RCC 7860 (cell line): ENCODE measurements at places on chromosomes 1 and 21.
A peak's percentile ranks its signal among the peaks of the same experiment; 100 is the strongest.

DNA sequence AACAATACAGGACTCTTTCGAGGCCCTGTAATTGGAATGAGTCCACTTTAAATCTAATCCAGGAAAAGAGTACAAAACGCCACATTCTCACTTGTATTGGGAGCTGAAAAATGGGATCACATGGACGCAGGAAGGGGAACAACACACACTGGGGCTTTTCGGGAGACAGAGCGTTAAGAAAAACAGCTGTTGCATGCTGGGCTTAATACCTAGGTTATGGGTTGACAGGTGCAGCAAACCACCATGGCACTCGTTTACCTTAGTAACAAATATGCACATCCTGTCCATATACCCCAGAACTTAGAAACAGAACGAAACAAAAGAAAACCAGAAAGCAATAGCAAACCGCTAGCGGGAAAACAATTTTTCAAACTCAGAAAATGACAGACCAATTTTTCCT, 1532.7 kb upstream of the TPTE start:
- DNase-seq = peak; percentile 2

- DNase-seq = no peak
Observed at GRCh38 chr21:42505090-42505726, 8.4 kb upstream of the SLC37A1 start.

DNA sequence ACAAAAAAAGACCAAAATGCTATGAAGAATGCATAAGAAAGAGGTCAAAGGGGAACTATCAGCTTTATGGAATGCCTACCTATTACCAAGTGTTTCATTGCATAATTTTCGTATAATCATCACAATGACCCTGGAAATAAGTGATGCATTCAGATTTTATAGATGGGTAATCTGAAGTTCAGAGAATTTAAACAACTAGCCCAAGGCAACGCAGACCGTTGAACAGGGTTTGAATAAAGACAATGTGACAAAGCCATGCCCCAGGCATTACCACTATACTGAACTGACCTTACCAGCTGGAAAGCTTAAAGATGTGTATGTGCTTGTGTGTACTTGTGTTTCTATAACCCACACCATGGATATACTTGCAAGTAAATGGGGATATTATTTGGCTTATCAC, 827.6 kb upstream of the ADGRL2 start:
- no peak for DNase-seq

DNA sequence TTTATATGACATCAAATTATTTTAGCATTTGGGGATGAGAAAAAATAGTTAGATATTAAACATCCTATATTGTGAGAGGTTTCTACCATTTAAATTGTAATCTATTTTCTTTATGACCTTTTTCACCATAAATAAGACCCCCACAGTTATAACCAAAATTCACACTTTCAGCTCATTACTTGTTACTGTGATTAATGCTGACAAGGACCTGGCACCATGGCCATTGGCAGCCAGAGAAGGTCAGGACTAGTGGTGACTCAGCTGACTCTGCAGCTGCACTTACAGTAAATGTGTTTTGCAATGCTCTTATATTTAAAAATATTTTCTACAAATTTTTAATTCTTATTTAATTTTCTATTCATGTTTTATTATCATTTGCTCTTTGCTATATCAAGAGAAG, 133.3 kb upstream of the C1orf105 start:
- no peak for DNase-seq

- DNase-seq = no peak
Observed at GRCh38 chr1:9174243-9174642, 45.3 kb upstream of the GPR157 start.

- DNase-seq = no peak
Observed at GRCh38 chr1:230064283-230064682, 2.8 kb upstream of the GALNT2 start.

DNA sequence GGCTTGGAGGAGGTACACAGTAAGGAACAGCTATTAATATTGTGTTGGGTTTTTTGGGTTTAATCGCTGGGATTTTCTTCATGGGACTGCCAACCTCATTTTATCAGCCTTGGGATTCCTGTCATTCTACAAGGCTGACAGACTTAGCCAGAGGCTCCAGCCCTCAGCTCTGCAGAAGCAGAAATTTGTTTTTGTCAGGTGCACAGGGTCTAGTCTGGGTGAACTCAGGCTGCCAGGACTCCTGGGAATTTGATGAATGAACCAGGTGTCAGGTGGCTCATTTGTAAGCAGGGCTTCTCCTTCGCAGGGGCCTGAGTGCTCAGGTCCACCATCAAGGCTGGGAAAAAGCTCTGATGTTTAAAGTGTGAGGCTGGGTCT, 11.5 kb upstream of the ZNF362 start:
- no peak for DNase-seq

DNA sequence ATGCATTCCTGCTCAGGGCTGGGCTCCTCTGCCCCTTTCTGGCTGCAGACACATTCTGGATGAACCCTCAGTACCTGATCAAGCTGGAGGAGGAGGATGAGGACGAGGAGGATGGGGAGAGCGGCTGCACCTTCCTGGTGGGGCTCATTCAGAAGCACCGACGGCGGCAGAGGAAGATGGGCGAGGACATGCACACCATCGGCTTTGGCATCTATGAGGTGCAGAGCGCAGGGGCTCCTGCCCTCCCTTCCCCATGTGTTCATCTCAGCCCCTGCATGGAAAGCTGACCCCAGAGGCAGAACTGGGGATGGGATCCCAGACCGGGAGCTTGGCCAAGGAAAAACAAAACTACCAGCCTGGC, 43.1 kb downstream of the CAPN2 start:
- DNase-seq = no peak

- DNase-seq = no peak
Observed at GRCh38 chr1:201404055-201404454, 4.9 kb upstream of the LAD1 start.

DNA sequence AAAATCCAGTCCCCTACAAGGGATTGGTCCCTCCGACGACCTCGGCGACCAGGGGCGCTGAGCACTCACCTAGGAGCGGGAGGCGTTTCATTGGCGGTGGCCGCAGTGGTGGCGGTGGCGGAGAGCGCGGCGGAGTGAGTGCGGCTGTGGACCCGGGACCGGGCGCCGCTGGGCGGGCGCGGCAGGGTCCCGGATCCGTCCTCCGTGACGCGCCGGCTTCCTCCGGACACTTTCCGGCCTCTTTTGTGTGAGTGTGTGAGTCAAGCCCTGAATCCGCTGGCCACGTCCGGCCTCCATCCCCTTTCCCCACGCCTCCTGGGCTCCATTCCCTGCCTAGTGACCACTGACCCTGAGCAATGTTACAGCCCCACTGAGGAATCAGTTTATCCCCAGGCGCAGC, at the start of gene ADGRL4:
Gene ADGRL4, minus strand, starts transcription at position 167 of the 400 bp plus-strand sequence. Its CDS starts 76 bp downstream, at position 91.
- DNase-seq = no peak

GRCh38 chr21:29293495-29293894, 5.2 kb upstream of the BACH1 start:
- no peak for DNase-seq

DNA sequence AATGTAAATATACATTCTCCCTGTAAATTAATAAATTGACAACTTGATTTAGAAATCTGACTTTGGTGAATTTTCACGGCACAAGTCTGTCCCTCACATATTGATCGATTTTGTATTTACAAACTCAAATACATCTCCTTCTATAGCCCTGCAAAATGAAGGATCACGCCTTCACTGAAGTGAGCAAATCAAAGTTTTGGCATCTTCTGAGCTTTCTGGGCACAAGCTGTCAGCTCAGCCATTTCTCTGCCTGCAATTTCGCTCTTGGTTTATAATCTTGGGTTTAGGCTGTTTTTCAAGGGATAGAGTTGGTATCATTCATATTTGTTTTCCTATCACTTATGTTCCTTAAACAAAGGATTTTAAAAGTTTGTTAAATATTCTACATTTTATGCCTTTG, 25.8 kb downstream of the ANP32E start:
- DNase-seq = no peak

GRCh38 chr1:186575348-186575747, 104.9 kb downstream of the PTGS2 start:
- DNase-seq = no peak

GRCh38 chr1:184608581-184608980, 146.1 kb downstream of the EDEM3 start:
- DNase-seq = no peak
